ENCODE measurements at places on chromosomes 2 and 18. TPM values are rescaled to one million over a fixed set of nuclear protein-coding genes. Genes with fewer than 3 reads are reported as not detected.

- no peak for DNase-seq
These were observed 398.5 kb upstream of the FIGN start for GRCh38 chr2:164134336-164134735.

DNA sequence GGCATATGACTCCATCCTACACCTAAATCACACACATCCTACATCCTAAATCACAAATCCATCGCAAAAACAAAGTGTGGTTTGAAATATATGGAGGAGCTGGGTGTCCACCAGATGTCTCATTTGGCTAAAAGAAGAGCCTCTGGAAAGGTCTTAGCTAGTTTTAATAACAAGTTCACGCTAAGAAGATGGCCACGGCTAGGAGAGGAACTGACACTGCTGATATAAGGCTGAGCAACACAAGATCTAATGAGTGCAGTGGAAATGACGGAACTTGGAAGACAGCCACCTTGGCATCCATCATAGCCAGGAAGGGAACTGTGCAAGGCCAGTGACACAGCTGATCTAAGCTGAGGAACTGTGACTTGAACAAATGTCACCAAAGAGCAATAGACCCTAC, 60.0 kb upstream of the AGAP1 start:
- no peak for DNase-seq

GRCh38 chr2:8462280-8462679, 219.6 kb upstream of the ID2 start:
- no peak for DNase-seq

DNA sequence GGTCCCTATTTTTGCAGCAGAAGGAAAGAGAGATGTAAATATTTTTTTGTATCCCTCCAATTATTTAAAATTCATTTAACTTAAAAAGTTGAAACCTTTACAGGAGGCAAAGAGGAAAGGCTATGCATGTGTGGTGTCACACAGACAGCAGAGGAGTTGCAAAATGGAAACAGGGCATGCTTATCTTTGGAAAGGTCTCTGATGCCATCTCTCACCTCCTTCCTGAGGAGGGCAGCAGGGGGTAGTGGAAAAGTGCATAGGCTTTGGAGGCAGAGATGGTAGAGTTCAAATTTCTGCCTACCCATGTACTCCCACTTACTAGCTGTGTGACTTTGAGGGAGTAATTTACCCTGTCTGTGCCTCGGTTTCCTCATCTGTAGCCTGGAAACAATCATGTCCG, 99.6 kb upstream of the MCFD2 start:
- DNase-seq = no peak

DNA sequence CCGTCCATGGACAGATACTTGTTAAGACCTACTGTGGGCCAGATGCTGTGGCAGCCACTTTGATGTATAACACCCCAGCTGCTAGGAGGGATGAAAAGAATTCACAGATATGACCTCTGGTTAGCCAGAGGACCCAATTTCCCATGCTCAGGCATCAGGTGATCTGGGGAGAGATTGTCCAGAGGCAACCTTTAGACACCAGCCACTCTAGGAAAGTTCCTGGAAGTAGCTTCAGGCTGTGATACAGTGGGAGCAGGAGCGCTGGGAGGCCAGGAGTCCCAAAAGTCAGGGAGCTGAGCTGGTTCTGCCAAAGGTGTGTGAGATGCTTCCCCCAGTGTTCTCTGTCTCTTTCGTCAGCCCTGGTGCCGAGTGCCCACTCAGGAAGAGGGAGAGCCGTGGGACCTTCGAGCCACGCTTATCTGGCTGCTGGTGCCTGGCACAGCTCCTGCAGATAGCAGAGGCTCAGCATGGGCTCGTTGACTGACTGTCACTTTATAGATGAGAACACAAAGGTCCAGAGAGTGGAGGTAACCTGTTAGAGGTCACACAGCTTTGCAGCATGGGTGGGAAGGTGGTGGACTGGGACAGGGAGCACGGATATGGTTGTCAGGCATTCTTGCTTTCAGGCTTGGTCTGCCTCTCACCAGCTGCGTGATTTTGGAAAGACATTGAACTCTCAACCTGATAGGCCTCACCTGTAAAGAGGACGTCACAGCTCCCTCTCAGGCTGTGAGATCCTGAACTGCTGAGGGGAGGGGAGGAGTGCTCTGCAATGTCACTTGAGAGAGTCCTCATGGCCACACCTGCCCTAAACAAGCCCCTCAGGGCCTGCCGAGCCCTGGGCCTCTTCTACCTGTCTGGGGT, 7.8 kb upstream of the RALB start:
- no peak for DNase-seq

Gene RPE
- total RNA-seq = 73.2 TPM

Gene SLC5A7
- total RNA-seq = 1.7 TPM

Gene CNPPD1
- total RNA-seq = 32.2 TPM

Measured in vagina (tissue), 2 donors.